Activated effector memory CD4-positive, alpha-beta T cell treated with Interleukin-2 at 50 U/mL for 16 hours (primary cell): ENCODE measurements at places on chromosomes 4 and X.

- DNase-seq, result no peak
Observed at GRCh38 chrX:113048896-113049295, 208.3 kb upstream of the AMOT start.

DNA sequence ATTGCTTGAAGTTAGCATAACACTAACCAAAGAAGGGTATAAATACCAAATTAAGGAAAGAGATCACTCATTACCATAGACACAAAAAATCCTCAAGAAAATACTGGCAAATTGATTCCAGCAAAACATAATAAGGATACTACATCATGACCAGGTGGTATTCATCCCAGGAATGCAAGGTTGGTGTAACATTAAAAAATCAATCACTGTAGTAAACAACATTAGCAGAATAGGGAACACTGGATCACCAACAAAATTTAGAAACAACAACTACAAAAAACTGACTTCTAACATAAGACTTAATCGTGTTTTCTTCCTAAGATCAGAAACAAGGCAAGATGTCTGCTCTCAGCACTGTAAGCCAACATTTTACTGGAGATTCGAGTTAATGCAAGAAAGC, 14.1 kb downstream of the GAK start:
- DNase-seq, result no peak

GRCh38 chrX:84144281-84144680, 43.7 kb downstream of the RPS6KA6 start:
- no peak for DNase-seq

- DNase-seq, result no peak
Observed at GRCh38 chrX:12741416-12741815, 49.8 kb upstream of the PRPS2 start.

- DNase-seq, result no peak
Observed at GRCh38 chrX:113390531-113390930, 549.9 kb upstream of the AMOT start.
